Mesothelial cell of epicardium (in vitro differentiated cells): ENCODE measurements at places on chromosomes 2 and 18.

- H3K4me1 ChIP-seq, result no peaks in the 10 kb centered on the region
- H3K36me3 ChIP-seq, result no peaks in the 10 kb centered on the region
- no peak overlapping the region for H3K27ac ChIP-seq
- peaks cover 6% of the 10 kb centered on the region for H3K27me3 ChIP-seq
- DNase-seq, result no peak
Observed at GRCh38 chr2:234751275-234751973, 200.4 kb upstream of the SH3BP4 start.

- no peak for DNase-seq
- no peaks in the 10 kb centered on the region for H3K4me1 ChIP-seq
- H3K27ac ChIP-seq, result no peak overlapping the region
Observed at GRCh38 chr18:47110492-47111274, 39.6 kb downstream of the HDHD2 start.

DNA sequence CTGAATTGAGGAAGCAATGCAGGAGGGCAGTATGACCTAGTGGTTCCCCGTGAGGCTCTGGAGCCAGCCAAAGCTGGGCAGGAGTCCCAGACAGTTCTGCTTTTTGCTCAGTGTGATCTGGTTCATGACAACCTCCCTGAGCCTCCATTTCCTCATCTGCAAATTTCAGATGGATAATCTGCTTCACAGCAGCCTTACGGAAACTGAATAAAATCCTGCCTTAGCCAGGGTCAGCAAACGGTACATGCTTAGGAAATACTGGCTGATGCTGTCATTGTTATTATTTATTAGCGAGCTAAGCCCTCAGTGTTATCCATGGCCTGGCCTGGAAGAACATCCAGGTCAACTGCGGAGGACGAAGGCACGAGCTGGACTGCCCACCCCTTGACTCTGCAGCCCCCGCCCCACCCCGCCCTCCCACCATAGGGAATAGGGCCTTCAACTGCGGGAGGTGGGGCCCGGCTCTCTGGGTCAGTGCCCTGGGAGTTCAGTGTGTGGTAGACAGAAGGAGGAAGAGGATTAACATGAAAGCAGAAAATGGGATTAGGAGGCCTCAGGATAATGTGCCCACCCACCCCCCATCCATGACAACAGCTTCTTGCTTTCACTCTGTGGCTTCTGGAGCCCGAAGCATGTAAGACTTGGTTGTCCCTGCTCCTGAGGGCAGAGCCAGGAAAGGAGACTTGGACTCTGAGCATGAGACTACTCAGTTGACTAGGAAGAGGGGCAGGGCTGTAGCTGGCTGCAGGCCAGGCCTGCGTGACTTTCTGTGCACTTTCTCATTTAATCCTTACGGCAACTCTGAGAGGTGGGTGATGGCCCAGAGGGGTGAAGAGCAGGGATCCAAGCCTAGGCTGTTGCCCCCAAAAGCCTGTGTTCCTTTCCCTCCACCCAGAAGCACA is 13.1 kb downstream of the PKDCC start:
- no peak for DNase-seq
- no peaks in the 10 kb centered on the region for H3K27me3 ChIP-seq
- peak overlapping the region; percentile 78 for H3K27ac ChIP-seq
- peaks cover 13% of the 10 kb centered on the region for H3K36me3 ChIP-seq
- peaks cover 42% of the 10 kb centered on the region for H3K4me1 ChIP-seq
- no peak overlapping the region for H3K4me3 ChIP-seq

- no peak for DNase-seq
- H3K36me3 ChIP-seq, result no peaks in the 10 kb centered on the region
- peak overlapping the region; percentile 84 for H3K27ac ChIP-seq
- peaks cover 2% of the 10 kb centered on the region for H3K27me3 ChIP-seq
Observed at GRCh38 chr2:232981356-232981755, 31.7 kb downstream of the NGEF start.

DNA sequence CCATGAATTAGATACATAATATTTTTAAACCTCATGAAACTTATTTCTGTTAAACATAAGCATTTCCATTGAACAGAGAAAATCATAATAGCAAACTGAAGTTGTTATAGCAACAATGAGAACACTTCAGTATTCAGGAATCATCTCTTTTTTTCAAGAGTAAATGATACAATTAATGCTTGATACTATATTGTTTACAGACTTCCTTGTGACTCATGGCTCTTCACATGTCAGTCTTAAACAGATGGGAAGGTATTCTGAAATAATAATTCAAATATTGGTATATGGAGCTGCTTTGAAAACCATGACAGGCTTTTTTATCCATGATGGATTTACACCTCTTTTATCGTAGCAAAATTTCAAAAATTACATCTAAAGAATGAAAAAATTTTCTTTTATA is 226.5 kb upstream of the RBMS1 start:
- no peak overlapping the region for H3K4me3 ChIP-seq
- peaks cover 9% of the 10 kb centered on the region for H3K4me1 ChIP-seq
- H3K36me3 ChIP-seq, result peaks cover 2% of the 10 kb centered on the region
- no peaks in the 10 kb centered on the region for H3K27me3 ChIP-seq
- H3K27ac ChIP-seq, result no peak overlapping the region
- DNase-seq, result no peak

- no peak overlapping the region for H3K27ac ChIP-seq
- no peak for DNase-seq
- no peaks in the 10 kb centered on the region for H3K4me1 ChIP-seq
Observed at GRCh38 chr2:53549497-53549896, 218.1 kb upstream of the CHAC2 start.

DNA sequence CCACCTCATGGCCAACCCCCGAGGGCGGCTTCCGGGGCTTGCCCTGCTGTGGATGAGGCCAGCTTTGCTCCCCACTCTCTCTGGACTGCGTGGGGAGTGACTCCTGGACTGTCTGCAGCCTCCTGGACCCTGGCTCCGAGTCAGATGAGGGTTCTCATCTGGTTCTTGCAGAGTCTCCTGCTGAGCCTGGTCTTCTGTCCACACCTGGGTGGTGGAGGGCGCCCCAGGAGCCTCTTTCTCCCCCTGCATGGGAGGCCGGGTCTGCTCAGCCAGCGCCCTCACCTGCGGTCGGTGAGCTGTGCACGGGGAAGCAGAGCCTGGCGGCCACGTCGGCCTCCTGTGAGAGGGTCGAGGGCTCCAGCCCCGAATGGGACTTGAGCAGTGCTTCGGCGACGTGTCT is 78.3 kb downstream of the RTP5 start:
- no peak for DNase-seq
- no peaks in the 10 kb centered on the region for H3K36me3 ChIP-seq
- no peak overlapping the region for H3K4me3 ChIP-seq
- H3K4me1 ChIP-seq, result no peaks in the 10 kb centered on the region

GRCh38 chr2:119943058-119943457 is 69.8 kb upstream of the EPB41L5 start:
- no peak overlapping the region for H3K4me3 ChIP-seq
- peaks cover 7% of the 10 kb centered on the region for H3K36me3 ChIP-seq
- no peak overlapping the region for H3K27ac ChIP-seq
- no peaks in the 10 kb centered on the region for H3K27me3 ChIP-seq

DNA sequence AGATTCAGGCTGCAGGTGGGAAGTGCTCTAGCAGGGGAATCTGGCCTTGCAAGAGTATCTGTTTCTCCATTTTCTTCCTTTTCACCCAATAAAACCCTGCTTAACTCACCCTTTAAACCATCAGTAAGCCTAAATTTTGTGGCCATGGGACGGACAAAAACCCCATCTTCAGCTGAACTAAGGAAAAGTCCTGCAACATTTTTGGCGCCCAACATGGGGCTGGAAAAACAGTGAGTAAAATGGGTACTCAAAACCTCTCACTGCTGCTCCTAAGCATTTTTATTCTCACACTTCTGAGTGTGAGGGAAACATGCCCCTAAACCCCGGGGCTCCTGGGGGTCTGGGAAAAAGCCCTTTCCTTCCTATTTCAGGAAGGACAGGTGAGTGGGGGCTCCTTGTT is 414.3 kb downstream of the ZNF804A start:
- no peak for DNase-seq
- no peaks in the 10 kb centered on the region for H3K27me3 ChIP-seq
- no peak overlapping the region for H3K27ac ChIP-seq

DNA sequence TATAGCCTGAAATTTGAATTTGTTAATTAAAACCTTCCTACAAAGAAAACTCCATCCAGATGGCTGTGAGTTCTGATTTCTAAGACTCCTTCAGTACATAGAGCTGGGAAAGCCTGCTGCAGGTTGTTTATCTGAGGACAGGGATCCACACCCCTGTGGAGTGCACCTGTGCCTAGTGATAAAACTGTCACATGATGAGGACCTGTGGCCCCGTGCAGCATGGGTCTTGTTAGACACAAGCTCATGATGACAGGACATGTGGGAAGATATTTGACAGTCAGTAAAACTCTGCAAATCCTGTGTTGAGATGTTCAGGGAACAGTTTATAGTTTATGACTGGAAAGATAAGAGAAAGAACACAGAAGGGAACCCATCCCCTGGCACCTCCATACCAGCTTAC is 133.2 kb upstream of the TMEM18 start:
- H3K4me3 ChIP-seq, result no peak overlapping the region
- no peaks in the 10 kb centered on the region for H3K27me3 ChIP-seq
- DNase-seq, result no peak
- H3K36me3 ChIP-seq, result no peaks in the 10 kb centered on the region

GRCh38 chr2:97900806-97901205 is 94.9 kb downstream of the TMEM131 start:
- H3K27me3 ChIP-seq, result no peaks in the 10 kb centered on the region
- peaks cover 31% of the 10 kb centered on the region for H3K36me3 ChIP-seq
- no peak overlapping the region for H3K27ac ChIP-seq

DNA sequence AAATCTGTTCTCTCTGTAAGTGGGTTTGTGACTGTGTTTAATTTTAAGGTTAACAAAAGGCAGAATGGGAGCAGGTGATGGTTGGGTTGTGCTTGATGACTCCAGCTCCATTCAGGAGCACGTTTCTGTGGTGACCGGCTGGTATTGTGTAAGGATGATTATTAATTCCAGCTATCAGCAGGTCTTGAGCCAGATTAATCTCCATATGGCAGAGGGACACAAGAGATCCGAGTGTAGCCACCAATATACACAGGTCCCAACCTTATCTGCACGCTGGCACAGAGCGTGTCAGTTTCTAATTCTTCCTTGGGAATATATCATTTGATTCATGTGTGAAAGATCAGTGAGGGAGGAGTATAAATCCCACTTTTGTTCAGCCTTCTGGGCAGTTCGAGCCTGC is 199.0 kb upstream of the DCC start:
- no peak for DNase-seq
- no peaks in the 10 kb centered on the region for H3K27me3 ChIP-seq
- H3K4me3 ChIP-seq, result no peak overlapping the region
- H3K36me3 ChIP-seq, result no peaks in the 10 kb centered on the region

DNA sequence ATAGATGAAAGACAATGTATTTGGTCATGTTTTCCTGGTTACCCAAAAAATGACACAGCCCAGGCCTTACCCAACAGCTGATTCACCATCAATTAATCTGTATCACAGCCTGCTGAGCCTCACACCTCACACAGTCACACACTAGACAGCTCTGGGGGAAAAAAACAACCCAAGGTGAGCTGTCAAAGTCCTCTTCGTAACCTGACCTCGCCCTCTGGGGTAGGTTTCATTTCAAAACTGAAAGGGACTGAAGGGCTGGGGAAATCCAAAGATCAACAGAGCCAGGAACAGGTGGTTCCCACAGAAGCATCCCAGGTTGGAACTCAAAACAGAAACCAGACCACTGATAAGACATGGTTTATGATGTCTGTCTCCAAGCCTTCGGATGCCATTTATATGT is 18.2 kb upstream of the PCBP1 start:
- H3K36me3 ChIP-seq, result peaks cover 28% of the 10 kb centered on the region
- DNase-seq, result no peak
- no peak overlapping the region for H3K4me3 ChIP-seq
- H3K4me1 ChIP-seq, result peaks cover 25% of the 10 kb centered on the region
- H3K27me3 ChIP-seq, result no peaks in the 10 kb centered on the region
- H3K27ac ChIP-seq, result peak overlapping the region; percentile 90

GRCh38 chr2:1305342-1306013 is 107.8 kb upstream of the TPO start:
- peaks cover 2% of the 10 kb centered on the region for H3K4me1 ChIP-seq
- no peaks in the 10 kb centered on the region for H3K36me3 ChIP-seq
- no peak overlapping the region for H3K4me3 ChIP-seq
- no peak for DNase-seq
- peaks cover 14% of the 10 kb centered on the region for H3K27me3 ChIP-seq

DNA sequence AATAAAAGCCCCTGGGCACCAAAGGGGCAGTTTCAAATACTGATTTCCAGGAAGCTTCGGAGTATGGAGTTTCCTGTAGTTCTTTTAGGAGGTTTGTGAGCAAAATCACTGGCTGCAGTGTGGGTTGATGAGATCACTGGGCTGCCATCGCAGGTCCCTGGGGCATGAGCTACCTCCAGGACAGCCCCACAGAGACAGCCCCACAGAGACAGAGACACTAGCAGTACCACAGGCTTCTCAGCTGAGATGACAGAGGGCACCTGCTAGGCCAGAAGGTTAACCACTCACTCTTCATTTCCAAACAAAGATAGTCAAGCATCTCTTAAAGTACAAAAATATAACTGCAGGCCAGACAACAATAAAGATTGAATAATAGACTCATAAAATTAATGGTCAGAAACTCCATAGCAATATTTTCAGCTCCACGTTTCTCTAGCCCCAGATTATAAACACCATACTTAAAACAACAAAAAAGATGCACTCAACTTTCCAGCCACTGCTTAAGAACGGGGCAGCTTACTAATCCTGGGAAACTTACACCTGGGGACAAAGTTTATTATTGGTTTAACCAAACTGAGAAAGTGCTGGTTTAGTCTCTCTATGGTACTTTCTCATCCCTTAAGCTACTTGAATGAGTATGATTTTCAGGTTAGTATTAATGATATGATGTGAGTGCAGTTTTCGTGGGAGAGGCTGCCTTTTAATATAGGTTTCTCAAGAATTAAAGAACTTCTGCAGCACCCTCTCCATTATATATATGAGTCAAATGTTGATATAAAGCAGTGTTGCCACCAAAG is 11.6 kb downstream of the AFF3 start:
- H3K4me1 ChIP-seq, result no peaks in the 10 kb centered on the region
- peaks cover 6% of the 10 kb centered on the region for H3K27me3 ChIP-seq
- no peak for DNase-seq
- H3K27ac ChIP-seq, result no peak overlapping the region

DNA sequence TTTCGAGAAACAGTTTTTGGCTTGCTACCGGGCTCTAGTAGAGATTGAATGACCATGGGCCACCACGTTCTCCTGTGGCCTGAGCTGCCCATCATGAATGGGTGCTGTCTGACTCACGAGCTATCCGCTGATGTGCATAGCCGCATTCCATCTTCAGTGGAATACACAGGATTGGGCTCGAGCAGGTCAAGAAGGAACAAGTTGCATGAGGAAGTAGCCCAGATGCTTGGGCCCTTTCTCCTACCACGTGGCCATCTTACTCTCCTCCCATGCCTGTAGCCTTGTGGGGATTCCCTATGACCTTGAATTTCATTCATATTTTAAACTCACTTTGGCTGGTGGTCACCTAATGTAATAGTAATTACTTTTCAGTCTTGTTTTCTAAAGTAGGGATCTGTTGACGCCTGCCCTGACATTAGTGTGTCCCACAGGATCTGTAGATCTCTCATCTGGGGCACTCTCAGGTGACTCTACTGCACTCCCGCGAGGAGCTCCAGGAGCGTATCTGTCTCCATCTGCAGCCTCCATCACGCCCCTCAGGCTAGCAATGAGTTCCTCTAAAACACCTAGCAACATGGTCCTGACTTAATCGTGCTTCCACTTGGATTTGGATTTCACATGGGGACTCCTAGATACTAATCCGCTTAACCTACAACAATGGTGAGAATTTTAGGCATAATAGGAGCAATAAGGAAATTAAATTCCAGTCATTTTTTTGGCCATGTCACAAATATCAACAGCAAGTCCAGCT is 67.8 kb downstream of the PSMG2 start:
- no peak overlapping the region for H3K4me3 ChIP-seq
- no peaks in the 10 kb centered on the region for H3K4me1 ChIP-seq
- no peaks in the 10 kb centered on the region for H3K36me3 ChIP-seq
- DNase-seq, result no peak
- no peak overlapping the region for H3K27ac ChIP-seq
